ENCODE measurements at places on chromosomes 1 and 21.

DNA sequence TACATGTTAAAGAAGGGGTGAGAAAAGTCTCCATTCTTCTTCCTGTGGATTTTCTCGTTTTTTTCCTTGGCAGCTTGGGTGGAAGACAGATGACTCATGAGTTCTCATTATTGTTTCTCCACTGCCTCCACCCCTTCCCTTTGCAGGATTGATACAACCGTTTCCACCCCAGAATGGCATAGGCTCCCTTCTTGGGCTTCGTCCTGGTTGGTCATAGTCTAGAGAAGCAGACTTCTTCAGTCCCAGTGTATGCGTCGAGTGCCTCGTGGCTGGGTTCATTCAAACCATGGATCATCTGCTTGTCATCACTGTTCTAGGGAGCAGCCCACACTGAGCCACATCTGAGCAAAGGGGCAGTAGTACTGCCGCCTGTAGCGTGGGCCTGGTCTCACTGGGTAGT, 13.7 kb downstream of the PTGFRN start:
- DNase-seq, result no peak

- no peak for DNase-seq
These were observed 121.0 kb downstream of the TMEM53 start for GRCh38 chr1:44553127-44553758.

- no peak for DNase-seq
These were observed 27.2 kb upstream of the TSPAN2 start for GRCh38 chr1:115116512-115116911.

- DNase-seq, result no peak
These were observed 587.3 kb downstream of the PTPRC start for GRCh38 chr1:199226163-199226562.

DNA sequence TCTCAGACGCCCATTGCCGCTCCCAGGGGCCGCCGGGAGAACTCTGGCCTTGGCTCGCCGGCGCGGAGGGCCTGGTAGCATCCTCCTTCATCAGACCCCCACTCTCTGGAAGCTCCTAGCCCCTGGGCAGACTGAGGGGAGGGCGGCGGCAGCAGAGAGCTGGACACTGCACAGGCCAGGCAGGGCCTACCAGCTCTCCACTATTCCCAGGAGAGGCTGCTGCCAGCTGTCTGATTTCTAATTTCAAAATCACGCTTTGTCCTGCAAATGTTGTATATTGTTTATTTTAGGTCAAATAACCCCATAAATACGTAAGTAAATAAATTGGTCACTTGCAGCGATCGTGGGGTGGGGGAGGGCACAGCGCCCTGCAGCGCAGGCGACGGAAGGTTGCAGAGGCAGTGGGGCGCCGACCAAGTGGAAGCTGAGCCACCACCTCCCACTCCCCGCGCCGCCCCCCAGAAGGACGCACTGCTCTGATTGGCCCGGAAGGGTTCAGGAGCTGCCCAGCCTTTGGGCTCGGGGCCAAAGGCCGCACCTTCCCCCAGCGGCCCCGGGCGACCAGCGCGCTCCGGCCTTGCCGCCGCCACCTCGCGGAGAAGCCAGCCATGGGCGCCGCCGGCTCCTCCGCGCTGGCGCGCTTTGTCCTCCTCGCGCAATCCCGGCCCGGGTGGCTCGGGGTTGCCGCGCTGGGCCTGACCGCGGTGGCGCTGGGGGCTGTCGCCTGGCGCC, at the start of gene MTARC1:
Gene MTARC1 (plus strand): TSS at position 577 of the 732 bp plus-strand sequence. CDS start 32 bp downstream, at position 609.
- peak; percentile 18 for DNase-seq

GRCh38 chr1:201463071-201463552, 5.9 kb downstream of the PHLDA3 start:
- DNase-seq, result no peak

- DNase-seq, result no peak
These were observed 38.5 kb downstream of the CAMTA1 start for GRCh38 chr1:6823793-6824192.

DNA sequence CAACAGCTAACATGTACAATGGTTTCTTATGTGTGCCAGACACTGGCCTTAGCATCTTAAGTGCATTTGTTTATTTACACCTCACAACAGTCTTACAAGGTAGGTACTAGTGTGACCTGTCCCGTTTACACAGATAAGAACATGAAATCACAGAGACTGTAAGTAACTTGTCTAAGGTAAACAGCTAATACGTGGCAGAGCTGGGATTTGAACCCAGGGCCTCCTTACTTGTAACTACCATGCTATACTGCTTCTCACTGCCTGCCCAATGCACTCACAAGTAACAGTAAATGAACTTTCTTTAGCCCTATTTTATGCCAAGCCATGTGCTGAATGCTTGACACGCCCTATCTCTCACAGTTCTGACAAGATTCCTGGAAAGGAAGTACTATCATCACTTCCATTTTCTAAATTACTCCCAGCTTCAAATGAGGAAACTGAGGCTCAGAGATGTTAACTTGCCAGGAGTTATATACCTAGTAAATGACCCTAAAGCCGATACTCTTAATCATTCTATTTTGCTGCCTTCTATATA, 25.7 kb upstream of the ROR1 start:
- DNase-seq, result no peak

DNA sequence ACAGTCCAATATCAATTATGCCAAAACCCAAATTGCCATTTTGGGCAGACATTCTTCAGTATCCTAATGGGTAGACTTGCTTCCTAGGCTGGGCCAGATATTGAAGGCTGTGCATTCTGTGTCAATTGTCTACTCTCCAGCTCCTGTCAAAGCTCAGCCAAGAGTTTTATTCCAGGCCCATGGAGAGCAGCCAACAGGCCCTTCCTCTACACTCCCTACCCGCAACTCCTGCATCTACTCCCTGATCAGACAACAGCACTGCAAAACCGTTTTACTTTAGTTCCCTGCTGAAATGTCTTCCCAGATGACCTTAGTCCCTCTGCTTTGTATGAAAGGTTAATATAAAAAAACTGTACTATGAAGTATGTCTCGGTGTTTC, 6.6 kb upstream of the ADORA3 start:
- DNase-seq, result no peak

- no peak for DNase-seq
These were observed 17.1 kb upstream of the PINK1 start for GRCh38 chr1:20615946-20616846.

GRCh38 chr1:228004331-228004855, 2.4 kb upstream of the WNT3A start:
- DNase-seq, result no peak

GRCh38 chr1:93698329-93699048, 16.9 kb upstream of the BCAR3 start:
- no peak for DNase-seq

GRCh38 chr1:57530206-57530910, 106.5 kb upstream of the DAB1 start:
- DNase-seq, result no peak

DNA sequence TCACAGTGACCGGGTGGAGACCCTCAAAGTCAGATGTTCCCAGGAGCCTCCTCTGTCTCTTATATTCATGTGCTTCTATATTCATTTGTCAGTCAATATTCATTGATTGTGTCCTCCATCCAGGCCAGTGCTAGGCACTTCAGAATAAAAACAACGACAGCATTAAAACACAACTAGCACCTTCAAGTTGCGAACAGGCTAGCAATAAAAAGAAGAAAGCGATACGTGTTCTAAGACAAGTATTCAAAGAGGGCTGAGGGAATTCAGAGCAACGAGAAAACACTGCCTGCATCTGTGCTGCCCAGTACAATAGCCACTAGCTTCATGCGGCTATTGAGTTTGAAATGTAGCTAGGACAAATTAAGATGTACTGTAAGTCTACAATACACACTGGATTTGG, 138.0 kb downstream of the PLXNA2 start:
- DNase-seq, result no peak

DNA sequence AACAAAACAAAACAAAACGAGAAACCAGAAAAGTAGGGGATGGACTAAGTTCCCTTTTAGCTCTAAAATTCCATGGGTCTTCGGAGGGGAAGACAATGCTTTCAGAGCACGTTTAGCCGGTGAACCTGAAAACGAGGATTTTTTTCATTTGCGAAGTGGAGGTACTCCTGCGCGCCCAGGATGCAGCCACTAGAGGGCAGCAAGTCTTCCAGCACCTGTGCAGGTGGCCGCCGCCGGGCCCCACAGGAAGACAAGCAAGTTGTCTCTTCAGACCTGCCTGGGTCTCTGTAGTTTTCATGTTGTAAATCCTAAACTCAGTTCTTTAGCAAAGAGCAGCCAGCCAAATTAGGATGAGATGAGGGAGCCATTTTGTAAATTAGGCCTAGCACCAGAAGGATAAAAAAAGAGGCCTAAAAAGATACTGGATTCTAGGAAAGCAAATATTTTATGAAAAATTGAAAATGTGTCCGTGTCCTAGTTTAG, 17.7 kb upstream of the SNX27 start:
- DNase-seq, result peak; percentile 25

- no peak for DNase-seq
These were observed 2.2 kb upstream of the VPS45 start for GRCh38 chr1:150065184-150065871.

GRCh38 chr1:29749024-29749945, 513.0 kb downstream of the PTPRU start:
- DNase-seq, result no peak

- no peak for DNase-seq
These were observed 84.9 kb downstream of the CLEC20A start for GRCh38 chr1:178411756-178412399.

GRCh38 chr1:7008975-7009740, 223.9 kb downstream of the CAMTA1 start:
- DNase-seq, result no peak
